ENCODE measurements at places on chromosomes 12 and 14.
A peak's percentile ranks its signal among the peaks of the same experiment; 100 is the strongest.

GRCh38 chr12:49292729-49293055 lies 2.3 kb upstream of the PRPH start:
- DNase-seq: no peak

GRCh38 chr14:20978687-20979086 lies 11.1 kb upstream of the METTL17 start:
- DNase-seq: no peak

GRCh38 chr14:38290601-38291188 lies 34.8 kb upstream of the CLEC14A start:
- no peak for DNase-seq

GRCh38 chr12:57583008-57583831 lies 7.8 kb upstream of the PIP4K2C start:
- DNase-seq: peak; percentile 42

GRCh38 chr14:92770484-92770883 lies 22.1 kb upstream of the LGMN start:
- DNase-seq: no peak

GRCh38 chr12:110001596-110001995 lies 2.4 kb downstream of the ANKRD13A start:
- no peak for DNase-seq

DNA sequence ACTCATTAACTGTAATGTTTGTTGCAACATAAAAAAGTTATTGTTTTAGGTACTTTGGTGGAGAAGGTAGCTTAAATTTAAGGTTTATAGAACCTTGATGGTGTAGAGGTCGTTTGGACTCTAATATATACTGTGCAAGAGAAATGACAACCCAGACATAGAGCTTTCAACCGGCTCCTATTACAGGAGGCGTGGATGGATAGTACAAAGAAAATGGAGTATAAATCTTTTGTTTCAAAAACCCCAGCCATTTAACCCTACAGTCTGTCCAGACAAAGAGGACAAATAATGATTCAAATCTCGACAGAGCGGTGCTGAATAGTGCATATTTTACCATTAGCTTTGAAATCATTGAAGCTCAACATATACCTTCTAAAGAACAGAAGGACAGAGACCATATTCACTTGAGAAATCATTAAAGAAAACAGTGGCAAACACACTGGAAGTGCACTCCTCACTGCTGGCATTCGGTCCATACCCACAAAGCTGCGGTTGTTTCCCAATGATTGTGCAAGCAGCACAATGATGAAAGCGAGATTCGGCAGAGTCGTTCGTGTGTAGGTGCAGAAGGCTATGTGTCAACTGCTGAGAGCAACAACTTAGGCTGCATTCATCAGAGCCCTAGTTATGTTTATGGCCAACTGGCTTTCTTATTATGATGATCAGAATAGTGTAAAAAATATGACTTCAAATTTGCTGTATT lies 688.6 kb downstream of the NOVA1 start:
- DNase-seq: no peak

- no peak for DNase-seq
These were observed 62.6 kb downstream of the DUSP6 start for GRCh38 chr12:89289720-89290119.

- DNase-seq: no peak
These were observed 48.0 kb downstream of the ETNK1 start for GRCh38 chr12:22672951-22673350.

DNA sequence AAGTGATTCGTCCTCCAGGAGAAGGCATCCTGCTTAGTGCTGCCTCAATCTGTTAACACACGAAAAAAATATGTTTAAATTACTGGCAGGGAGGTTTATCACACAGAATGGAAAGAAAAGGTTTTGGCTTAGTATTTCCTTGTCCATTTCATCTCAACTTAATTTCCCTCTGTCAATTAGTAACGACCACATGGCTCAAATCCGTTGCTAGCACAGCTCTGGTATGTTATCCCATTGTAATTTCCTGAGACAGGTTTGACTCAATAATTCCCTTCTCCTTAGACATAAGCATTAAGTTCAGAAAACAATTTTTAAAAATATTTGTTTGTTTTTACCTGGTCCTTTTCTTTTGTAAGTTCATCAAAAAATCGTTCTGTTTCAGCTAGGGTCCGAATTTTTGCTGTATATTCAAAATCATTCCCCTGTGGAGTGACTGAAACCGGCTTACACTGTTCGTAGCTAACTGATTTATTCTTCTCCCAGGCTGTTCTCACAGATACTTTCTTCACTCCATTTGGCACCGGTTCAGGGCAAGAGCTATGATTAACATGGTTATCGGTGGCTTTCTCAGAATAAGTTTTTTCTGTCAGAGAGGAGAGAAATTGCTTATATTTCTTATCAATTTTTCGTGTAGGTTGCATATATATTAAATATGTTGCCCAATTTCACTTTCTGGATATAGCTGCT lies 10.1 kb upstream of the PITPNM2 start:
- no peak for DNase-seq

DNA sequence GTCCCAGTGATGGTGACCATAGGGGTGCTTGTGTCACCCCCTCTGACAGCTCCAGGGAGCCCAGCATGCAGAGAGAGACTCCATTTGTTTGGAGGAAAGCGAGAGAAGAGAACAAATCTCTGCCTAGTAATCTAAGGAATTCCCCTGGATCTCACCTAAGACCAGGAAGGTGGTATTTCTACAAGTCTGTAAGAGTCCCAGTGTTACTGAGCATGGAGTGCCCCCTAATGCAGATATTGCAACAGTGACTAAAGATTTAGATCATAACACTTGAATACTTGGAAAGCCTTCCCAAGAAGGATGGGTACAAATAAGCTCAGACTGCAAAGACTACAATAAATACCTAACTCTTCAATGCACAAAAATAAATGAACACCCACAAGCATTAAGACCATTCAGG lies 360.4 kb upstream of the GARIN6 start:
- DNase-seq: no peak

DNA sequence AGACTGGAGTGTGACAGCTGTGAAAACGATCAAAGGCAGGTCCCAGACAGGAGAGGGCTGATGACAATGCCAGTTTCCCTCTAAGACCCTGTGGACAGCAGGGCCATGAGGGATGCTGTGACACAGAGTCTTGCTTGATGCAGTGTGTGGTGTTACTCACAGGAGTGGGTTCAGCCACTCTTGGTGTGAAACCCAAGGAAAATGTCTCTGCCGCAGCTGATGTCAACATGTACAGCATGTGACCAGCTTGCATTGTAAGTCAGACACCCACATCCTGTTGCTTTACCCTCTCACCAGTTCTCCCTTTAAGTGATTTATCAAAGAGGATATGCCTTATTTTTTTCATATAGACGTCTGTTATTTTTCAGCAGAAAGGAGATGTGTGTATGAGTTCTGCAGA lies 268.6 kb downstream of the BTG1 start:
- no peak for DNase-seq

GRCh38 chr14:104898870-104899510 lies 25.7 kb upstream of the PLD4 start:
- no peak for DNase-seq

DNA sequence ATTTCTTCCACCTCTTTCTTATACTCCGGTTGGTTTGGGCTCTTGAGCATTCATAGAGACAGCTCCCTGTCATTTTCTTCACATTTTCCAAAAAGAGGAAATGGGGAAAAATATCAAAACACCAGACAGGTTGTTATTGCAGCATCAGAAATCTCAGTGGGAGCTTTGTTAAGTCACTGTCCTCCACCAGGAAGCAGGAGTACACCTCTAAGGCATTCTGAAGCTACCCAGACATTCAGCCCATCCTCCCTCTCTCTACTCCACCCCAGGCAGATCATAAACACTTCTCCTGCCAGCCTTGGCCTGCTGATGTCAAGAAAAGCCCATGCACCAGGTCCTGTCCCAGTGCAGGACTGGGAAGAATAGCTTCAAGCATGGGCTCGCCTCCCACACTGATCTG lies 1198.3 kb downstream of the VRK1 start:
- no peak for DNase-seq

DNA sequence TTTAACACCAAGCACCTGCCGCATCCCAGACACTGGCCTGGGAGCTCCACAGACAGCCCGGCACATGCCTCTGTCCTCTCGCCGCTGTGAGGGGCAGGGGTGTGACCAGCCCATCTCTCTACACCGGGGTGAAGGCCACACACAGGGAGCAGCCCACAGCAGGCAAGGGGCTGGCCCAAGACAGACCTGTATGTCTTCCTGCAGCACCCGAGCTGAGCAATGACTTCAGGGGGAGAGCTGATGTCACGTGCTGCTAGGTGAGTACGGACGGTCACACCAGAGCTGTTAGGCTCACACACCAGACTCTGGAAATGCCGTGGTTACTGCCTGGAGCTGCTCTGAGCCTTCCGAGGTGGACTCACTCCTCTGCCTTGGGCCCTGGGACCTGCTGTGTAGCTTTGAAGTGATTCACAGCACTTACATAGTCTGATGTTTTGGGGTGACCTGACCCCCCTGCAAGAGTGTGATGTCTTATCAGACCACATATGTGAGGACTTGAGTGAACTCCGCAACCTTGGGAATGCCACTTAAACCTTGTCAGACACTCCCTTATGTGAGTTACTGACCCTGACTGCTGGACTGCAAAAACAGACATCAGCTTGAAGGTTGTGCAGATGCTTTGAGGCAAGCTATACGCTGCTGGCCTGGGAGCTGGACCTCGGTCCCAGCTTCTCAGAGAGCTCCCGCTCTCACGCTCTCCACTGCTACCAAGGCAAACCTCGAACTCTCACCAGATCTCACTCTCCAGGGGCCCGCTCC lies 1.8 kb downstream of the XRCC3 start:
- DNase-seq: no peak

- DNase-seq: no peak
These were observed 141.7 kb downstream of the SYT1 start for GRCh38 chr12:79006306-79006705.

GRCh38 chr12:109018296-109018695 lies 2.6 kb downstream of the SVOP start:
- no peak for DNase-seq

DNA sequence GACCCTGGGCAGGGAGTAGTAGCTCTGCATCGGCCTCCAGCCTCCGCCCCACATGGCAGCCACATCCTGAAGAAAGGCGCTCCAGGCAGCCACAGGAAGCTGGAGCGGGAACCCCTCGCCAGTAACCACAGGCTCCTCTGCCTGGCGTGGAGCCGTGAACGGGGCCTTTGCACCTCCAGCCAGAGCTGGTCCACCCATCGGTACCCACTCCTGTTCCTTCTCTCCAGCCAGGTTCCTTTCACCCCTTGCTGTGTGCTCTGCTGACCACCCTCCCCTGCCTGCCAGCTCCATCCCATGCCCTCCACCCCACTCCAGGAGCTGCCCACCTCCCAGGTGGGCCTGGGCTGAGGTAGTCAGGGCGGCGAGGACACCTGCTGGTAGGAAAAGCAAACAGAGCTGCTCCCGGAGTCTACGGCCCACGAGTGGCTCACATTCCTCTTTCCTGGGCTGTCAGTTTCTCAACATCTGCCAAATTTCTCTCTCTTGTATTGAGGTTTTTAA lies 2.7 kb downstream of the TGFB3 start:
- no peak for DNase-seq

DNA sequence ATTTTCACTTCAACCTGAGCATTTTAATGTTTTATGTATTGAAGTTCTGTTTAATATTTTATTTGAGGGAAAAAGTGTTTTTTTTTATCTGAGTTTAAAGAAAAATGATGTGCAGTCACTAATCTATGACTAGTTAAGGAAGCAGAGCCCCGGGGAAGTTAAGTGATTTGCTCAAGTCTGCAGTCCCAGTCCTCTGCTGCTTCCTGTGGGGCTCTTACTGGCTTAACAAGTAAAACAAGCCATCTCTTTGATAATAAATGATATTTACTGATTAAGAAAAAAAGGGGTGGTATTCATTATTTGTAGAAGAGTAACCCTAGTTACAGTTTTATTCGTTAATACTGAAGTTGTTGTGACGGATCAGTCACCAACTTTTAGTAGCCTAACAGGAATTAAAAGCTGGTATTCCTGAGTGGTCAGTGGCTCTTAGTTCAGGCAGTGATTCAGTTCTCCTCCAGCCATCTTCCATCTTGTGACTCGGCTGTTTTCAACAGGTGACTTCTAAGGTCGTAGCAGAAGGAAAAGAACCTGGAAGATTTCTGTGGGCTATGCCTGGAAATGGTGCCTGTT lies 21.7 kb downstream of the BICDL1 start:
- no peak for DNase-seq

DNA sequence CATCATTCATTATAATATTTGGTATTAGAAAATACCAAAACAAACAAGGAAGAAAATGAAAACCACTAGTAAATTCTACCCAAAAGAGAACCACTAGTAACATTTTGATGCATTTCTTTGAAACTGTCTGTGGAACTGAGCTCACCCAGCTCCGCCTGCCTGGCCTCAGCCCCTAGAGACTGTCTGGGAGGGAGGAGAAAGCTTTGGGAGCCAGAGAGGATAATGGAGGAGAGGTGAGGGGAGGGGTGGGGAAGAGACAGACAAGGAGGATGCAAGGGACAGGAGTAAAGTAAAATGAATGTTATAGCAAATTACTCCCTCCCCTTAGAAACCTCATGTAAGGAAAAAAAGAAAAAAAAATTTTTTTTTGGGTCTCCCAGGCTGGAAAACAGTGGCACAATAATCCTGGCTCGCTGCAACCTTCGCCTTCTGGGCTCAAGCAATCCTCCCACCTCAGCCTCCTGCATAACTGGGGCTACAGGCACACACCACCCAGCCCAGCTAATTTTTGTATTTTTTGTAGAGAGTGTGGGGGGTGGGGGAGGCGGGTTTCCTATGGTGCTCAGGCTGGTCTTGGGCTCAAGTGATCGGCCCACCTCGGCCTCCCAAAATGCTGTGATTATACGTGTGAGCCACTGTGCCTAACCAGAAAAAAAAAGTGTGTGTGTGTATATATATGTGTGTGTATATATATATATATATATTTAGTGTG lies 3.2 kb upstream of the MMP19 start:
- no peak for DNase-seq

- no peak for DNase-seq
These were observed 33.3 kb upstream of the PPP1CC start for GRCh38 chr12:110775997-110776396.

- no peak for DNase-seq
These were observed 1014.1 kb downstream of the TMTC2 start for GRCh38 chr12:83700838-83701237.

DNA sequence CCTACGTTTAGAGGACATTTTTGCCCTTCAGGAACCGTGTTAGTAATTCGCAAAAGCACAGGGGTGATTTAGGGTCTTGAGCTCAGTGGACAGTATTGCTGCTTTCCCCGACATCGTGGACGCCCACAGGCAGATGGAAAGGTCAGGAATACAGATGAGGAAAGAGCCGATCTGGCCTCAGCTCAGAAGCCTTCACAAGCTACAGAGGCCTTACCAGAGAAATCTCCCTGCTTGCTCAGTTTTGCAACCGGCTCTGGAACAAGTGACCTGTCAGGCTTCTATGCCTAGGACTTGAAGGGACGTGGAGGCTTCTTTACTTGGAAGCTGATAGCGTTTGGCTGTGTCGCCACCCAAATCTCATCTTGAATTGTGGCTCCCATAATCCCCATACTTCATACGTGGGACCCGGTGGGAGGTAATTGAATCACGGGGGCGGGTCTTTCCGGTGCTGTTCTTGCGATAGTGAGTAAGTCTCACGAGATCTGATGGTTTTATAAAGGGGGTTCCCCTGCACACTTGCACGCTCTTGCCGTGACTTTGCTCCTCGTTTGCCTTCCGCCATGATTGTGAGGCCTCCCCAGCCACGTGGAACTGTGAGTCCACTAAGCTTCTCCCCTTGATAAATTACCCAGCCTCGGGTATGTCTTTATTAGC lies 332.5 kb downstream of the MED13L start:
- DNase-seq: no peak

GRCh38 chr12:495466-495865 lies 35.7 kb downstream of the B4GALNT3 start:
- DNase-seq: no peak
